ENCODE measurements at places on chromosomes 12 and 14. TPM values are rescaled to one million over a fixed set of nuclear protein-coding genes. Genes with fewer than 3 reads are reported as not detected.

DNA sequence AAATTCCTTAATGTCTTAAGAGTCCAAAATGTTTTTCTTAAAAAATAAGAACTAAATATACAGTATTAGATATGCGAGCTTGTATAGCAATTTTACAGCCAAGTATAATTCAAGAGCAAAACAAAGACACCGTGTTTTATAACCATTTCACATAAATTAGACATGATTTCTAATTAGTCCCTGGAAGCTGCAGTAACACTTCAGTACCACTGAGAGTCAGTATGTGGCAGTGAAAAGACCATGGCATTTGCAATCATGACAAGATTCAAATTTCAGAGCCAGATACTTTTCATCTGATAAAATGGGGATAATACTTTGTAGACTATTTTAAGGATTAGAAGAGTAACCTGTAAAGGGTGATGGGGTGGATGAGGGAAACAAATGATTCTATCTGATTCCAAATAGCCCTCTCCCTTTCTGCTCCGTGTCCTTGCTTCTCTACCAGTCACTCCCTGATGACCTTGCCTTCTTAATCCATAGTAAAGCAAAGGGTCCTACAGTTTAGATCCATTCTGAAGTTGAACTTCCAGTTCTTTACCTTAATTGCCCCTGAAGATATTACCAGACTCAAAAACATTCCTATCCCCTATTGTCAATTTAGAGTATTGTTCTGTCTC, 145.4 kb upstream of the ABCD2 start:
- no peak for DNase-seq
- no peak overlapping the region for H3K27ac ChIP-seq
- no peaks in the 10 kb centered on the region for H3K4me1 ChIP-seq
- no peak overlapping the region for H3K4me3 ChIP-seq
- no peaks in the 10 kb centered on the region for H3K36me3 ChIP-seq

DNA sequence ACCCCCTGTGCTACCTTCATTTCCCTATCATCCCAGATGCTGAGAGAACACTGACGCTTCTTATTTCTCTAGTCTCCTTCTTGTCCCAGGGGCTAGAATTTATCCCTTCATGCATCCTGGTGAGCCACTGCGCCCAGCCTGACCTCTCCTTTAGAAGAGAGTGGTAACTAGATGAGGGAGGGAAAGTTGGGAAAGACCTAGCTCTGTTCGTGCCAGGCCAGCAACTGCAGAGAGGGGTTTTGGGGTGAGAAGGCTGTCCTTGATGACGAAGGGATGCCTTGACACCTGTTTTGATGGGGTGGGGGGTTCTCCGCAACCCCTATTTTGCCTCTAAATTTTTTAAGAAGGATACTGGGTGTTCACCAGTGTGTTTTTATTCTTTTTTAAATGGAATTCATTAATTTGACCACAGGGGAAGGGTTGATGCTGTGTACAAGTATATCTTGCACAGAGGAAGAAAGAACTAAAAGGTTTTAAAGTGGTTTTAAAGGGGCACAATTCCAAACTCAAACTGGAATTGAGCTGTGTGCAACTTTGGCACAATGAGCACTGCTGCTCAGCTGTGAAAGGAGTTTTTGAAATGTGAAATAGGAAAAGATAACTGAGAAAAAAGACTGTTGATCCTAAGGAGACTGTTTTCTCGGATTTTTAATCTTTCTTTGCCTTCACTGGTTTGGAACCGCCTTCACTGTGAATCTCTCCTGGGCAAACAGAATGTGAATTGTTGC, 7.0 kb upstream of the MMP19 start:
- H3K36me3 ChIP-seq = no peaks in the 10 kb centered on the region
- H3K4me3 ChIP-seq = no peak overlapping the region
- no peaks in the 10 kb centered on the region for H3K27me3 ChIP-seq

DNA sequence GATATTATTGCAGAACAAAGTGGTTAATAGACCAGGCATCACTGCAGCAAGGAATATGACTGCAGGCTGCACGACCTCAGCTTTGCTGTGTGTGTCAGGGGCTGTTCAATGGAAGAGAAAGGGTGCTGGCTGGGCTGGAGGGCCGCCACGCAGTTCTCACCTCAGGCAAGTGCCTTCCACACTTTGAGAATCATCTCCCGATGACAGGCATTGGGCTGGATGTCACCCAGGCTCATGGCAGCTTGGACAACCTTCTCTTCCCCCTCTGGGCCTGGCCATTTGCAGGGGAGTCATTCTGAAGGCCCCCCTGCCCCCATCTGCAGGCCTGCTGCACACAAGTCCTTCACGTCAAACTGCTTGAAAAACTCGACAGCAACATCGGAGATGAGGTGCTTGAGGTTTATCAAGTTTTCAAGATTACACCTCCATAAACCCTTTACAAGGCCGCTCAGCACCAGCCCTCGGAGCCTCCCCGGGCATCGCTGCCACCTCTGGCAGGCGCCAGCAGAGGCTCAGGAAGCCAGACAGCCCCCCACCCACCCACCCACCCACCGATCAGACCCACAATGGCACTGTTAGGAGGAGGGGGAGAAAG, 165.9 kb upstream of the GSC start:
- peaks cover 9% of the 10 kb centered on the region for H3K4me1 ChIP-seq
- no peak overlapping the region for H3K4me3 ChIP-seq
- no peaks in the 10 kb centered on the region for H3K27me3 ChIP-seq
- no peaks in the 10 kb centered on the region for H3K36me3 ChIP-seq

DNA sequence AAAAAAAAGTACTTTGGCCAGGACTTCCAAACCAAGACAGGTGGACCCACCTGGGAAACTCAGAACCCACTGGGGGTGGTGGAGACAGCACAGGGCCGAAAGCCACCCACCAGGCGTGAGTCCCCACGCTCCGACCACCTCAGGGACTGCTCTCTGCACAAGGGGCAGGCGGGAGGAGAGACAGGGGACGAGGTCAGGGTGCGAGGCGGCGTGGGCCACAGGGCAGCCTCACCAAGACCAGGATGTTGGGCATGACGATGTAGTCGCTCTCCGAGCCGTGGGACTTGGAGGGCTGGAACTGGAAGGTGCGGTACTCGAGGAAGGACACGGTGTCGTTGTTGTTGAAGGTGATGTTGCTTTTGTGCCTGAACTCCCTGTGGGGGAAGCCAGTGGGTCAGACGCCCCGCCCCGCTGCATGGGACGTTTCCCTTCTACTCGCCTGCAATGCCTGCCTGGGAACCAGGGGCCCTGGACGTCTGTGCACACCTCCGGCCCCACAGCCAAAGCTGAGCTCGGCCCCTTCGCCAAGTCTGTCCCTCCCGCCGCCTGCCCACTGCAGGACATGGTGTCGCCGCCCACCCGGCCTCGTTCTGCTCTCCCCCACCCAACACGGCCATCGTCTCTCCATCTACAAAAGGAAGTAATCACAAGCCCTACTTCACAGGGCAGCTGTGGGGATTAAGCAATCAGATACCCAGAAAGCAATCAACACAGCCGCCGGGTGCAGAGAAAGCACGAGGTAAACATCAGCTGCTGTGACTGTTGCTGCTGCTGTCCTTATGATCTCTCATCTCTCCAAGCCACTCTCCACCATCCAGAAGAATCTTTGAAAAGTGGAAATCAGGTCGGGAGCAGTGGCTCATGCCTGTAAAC, 48.7 kb downstream of the SCARB1 start:
- no peak overlapping the region for H3K4me3 ChIP-seq
- DNase-seq = no peak
- H3K36me3 ChIP-seq = no peaks in the 10 kb centered on the region
- no peaks in the 10 kb centered on the region for H3K27me3 ChIP-seq
- H3K27ac ChIP-seq = no peak overlapping the region
- no peaks in the 10 kb centered on the region for H3K4me1 ChIP-seq

GRCh38 chr12:100399095-100399494, 42.2 kb downstream of the SLC17A8 start:
- no peak for DNase-seq
- H3K27ac ChIP-seq = no peak overlapping the region
- H3K27me3 ChIP-seq = no peaks in the 10 kb centered on the region
- H3K4me3 ChIP-seq = no peak overlapping the region

DNA sequence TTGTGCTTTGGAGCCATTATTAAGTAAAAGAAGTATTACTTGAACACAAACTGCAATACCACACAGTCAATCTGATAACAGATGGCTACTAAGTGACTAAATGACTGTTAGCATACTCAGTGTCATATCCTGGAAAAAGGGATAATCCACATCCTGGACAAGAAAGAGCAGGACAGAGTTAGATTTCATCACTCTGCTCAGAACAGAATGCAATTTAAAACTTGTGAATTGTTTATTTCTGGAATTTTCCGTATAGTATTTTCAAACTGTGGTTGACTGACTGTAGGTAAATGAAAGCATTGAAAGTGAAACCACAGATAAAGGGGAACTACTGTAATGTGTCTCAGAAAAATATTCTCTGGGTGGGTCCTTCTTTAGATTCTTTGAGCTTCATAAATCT, 458.8 kb downstream of the TMEM117 start:
- no peak for DNase-seq
- no peaks in the 10 kb centered on the region for H3K4me1 ChIP-seq
- H3K27me3 ChIP-seq = no peaks in the 10 kb centered on the region

GRCh38 chr12:62649412-62650138, 182.9 kb downstream of the MON2 start:
- DNase-seq = no peak
- H3K4me1 ChIP-seq = no peaks in the 10 kb centered on the region
- no peak overlapping the region for H3K4me3 ChIP-seq
- H3K27me3 ChIP-seq = no peaks in the 10 kb centered on the region

The TMPRSS12 gene
- not detected for polyA plus RNA-seq

DNA sequence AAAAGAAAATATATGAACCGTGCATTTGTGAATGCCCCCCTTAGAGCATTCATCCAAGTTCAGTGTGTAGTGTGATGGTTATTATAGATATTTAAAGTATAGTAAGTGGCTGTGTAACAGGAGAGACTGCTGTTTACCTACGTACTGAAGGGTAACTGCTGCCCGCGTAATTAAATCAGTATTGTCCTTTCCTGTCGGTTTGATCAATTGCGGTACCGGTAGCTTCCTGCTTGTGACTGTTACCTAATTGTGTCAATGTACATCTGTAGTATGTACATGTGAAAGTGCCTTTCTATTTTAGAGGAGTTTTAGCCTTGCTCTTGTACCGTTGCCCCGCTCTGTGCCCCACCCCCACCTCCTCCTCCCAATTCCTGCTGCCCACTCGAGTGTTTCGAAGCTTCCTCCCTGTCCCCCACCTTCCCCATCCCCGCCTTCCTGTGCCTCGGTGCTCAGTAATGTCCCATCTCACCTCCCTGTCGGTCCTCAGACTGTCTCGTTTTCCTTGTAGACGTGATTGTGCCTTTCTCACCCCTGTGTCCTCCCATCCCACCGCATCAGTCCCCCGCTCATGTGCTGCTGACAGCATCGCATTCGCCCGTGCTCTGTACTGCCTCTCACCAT, 75.0 kb downstream of the KICS2 start:
- no peak overlapping the region for H3K4me3 ChIP-seq
- no peak for DNase-seq
- no peak overlapping the region for H3K27ac ChIP-seq
- H3K4me1 ChIP-seq = peaks cover 1% of the 10 kb centered on the region
- H3K36me3 ChIP-seq = no peaks in the 10 kb centered on the region

GRCh38 chr12:106975993-106976658, 10.8 kb downstream of the MTERF2 start:
- H3K36me3 ChIP-seq = no peaks in the 10 kb centered on the region
- H3K27me3 ChIP-seq = no peaks in the 10 kb centered on the region
- DNase-seq = no peak

- no peak overlapping the region for H3K4me3 ChIP-seq
- H3K36me3 ChIP-seq = no peaks in the 10 kb centered on the region
- no peak for DNase-seq
Observed at GRCh38 chr14:35286003-35286600, 6.1 kb upstream of the PSMA6 start.
